ENCODE measurements at places on chromosomes 7 and 10.
A peak's percentile ranks its signal among the peaks of the same experiment; 100 is the strongest.

- no peak for DNase-seq
These were observed 71.4 kb downstream of the ELMO1 start for GRCh38 chr7:37377231-37377630.

DNA sequence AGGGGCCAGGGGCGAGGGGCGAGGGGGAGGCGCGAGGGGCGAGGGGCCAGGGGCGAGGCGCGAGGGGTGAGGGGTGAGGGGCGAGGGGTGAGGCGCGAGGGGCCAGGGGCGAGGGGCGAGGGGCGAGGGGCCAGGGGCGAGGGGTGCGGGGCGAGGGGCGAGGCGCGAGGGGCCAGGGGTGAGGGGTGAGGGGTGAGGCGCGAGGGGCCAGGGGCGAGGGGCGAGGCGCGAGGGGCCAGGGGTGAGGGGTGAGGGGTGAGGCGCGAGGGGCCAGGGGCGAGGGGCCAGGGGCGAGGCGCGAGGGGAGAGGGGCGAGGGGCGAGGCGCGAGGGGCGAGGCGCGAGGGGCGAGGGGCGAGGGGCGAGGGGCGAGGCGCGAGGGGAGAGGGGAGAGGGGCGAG is 192.3 kb downstream of the PTPRN2 start:
- no peak for DNase-seq

DNA sequence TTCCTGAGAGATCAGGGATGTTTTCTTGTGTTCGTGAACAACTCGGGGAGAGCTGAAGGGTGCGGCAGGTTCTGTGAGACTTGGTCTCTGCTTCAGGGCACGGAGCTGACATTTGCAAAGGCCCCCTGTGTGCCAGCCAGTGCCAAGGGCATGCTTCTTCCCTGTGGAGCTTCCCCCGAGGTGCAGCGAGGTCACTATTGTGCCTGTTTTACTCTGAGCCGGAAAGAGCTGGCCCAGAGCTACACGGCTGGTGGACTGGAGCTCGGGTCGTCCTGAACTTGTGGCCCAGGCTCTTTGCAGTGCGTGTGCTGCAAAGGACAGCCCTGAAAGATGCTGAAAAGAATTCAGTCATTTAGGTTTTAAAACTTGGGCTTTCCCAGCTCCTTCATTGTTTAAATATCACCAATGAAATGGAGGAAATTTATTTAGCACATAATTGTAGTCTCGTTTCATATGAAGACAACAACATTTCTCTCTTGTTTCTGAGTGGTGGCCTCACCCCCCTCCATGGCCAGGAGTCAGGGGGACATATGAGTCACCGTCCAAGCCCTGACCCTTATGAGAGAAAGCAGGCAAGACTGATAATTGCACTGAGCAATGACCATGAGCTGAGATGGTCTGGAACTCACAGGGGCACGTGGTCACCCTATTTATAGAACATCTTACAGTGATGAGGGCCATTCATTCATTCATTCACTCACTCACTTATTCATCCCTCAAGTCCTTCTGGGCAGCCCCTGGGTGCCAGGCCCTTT is 102.6 kb downstream of the PTPRE start:
- no peak for DNase-seq

GRCh38 chr7:31883761-31884164 is 186.4 kb downstream of the PDE1C start:
- no peak for DNase-seq

- no peak for DNase-seq
These were observed 73.3 kb upstream of the AGK start for GRCh38 chr7:141477865-141478264.

GRCh38 chr10:34224639-34225038 is 590.5 kb downstream of the PARD3 start:
- DNase-seq, result no peak

- DNase-seq, result no peak
These were observed 5.5 kb upstream of the DUSP5 start for GRCh38 chr10:110492069-110492822.

DNA sequence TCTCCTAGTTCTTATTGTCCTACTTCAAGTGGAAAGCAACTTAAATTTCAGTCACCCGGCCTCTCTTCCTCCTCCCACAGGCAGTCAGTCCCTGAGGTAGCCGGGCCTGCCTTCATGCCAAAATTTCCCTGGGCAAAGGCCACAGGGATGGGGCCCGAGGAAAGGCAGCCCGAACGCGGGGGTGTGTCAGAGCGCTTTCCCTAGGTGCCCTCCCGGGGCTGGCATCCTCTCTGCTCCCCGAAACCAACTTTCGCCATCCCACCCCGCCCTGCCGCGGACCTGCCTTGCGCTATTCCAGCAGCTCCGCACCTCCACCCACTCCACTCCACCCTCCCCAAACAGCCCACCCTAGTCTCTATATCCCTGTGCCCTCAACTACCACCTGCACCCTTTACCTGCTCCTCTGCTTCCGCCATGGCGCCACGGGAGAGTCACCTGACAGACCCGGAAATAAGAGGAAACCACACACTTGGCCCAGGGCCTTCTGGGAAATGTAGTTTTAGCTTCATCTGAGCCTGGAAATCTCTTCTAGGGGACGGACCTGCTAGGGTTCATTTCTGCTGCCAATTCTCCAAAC is at the start of gene VPS41:
Gene VPS41, minus strand, starts transcription at position 433 of the 577 bp plus-strand sequence. Its CDS starts 17 bp downstream, at position 416.
- peak; percentile 58 for DNase-seq

GRCh38 chr10:113644185-113645120 is 19.4 kb downstream of the NRAP start:
- DNase-seq, result no peak

GRCh38 chr10:114519306-114519669 is 115.0 kb upstream of the AFAP1L2 start:
- no peak for DNase-seq

DNA sequence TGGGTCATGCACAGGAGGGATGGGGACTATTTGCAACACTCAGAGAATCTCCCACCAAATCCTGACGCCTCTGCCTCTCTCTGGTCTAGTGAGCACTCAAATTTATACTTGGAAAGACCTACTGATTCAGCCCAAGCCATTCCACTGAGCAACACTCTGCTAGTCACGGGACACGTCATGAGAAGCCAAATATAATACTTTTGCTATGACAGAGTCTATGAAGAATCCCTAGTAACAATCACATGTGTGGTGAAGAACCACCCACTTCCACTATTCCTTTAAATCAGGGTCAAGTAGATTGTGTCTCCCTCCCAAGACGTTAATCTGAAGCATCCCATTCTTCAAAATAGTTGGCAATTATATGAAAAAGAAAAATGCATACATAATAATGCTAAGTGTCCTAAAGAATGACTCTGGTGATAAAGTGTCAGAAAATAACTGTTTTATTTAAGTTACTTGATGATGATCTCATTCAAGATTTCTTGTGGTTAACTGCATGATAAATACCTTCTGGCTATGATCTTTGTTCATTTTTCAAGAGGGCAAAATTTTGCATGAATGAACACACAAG is 28.5 kb downstream of the CHCHD3 start:
- no peak for DNase-seq

- DNase-seq, result no peak
These were observed 78.0 kb upstream of the MACROH2A2 start for GRCh38 chr10:69974551-69975155.

DNA sequence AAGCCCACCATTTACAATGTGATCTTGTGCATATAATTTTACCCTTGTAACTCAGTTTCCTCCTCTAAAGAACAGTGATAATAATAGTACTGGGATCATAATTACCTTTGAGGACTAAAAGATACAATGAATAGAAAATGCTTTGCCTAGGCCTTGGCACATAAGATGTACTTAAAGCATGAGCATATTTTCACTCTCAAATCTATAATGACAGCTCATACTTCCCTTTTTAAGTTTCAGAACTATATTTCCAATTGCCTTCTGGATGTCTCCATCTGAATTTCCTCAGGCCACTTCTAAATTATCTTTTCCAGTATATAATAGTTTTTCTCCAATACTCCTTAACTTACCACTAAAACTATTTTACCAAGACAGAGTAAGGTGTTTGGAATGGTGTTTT is 13.3 kb upstream of the ITGB8 start:
- no peak for DNase-seq

DNA sequence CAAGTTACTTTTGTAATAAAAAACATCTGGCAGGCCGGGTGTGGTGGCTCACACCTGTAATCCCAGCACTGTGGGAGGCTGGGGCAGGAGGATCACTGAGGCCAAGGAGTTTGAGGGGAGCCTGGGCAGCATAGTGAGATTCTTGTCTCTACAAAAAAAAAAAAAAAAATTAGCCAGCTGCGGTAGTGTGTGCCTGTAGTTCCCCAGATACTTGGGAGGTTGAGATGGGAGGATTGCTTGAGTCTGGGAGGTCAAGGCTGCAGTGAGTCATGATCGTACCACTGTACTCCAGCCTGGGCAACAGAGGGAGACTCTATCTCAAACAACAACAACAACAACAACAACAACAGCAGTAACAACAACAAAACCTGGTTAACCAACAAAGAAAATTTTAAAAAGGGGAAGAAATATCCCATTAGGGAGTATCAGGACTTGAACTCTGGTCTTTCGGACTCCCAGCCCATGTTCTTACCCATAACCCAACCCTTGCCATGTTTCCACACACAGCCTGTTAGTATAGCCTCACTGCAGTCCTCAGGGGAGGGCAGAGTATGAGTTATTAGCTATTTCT is 17.2 kb downstream of the PALD1 start:
- DNase-seq, result no peak

DNA sequence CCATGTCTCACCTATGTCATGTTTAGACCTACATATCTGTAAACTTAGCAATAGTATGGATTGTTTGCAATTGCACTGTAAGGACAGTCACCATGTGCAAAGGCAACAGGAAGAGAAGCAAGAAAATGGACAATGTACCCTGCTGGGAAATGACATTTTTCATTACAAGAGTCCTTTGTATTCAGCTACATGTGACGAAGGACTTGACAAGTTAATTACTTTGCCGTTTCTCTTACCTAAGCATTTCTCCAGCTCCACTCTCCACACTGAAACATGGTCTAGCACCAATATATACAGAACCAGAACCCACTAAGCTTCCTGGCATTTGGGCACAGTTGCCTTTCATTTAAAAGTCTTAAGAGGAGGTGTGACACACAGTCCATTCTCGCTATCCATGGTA is 76.6 kb upstream of the PFKP start:
- no peak for DNase-seq

GRCh38 chr10:72687035-72687434 is 4.9 kb upstream of the MCU start:
- no peak for DNase-seq

DNA sequence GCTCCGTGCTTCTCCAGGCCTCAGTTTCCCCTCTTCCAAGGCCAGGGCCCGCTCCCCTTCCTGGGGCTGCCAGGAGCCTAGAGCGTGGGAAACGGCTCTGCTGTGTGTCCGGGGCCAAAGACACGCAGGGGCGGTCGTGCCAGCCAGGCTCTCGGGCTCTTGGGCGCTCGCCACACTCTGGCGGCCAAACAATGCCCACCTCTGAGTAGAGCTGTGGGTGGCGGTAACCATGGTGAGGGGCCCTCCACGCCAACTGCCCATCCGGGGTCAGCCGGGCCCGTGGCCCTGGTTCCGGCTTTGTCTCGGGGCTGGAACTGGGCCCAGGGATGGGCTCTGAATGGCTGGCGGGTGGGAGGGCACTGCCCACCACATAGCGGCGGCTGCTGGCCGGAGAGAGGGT is 16.0 kb downstream of the GRIFIN start:
- no peak for DNase-seq

GRCh38 chr10:4588824-4589223 is 237.2 kb upstream of the AKR1E2 start:
- DNase-seq, result no peak

DNA sequence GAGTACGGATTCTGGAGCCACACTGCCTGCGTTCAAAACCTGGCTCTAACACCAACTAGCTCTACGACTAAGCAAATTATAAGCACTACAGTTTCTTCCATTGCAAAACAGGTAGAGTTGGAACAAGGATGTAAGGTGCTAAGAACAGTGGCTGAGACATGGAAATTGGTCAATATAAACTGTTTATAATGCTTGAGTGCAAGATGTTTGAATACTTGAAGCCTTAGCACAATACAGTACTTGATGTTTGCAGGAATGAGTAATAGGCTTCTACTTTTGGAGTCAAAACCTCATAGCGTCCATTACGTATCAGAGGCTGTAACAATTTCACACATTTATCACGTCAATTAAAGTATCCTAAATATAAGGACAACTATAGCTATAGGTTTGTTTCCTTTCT is 6.9 kb downstream of the NT5C2 start:
- DNase-seq, result no peak

DNA sequence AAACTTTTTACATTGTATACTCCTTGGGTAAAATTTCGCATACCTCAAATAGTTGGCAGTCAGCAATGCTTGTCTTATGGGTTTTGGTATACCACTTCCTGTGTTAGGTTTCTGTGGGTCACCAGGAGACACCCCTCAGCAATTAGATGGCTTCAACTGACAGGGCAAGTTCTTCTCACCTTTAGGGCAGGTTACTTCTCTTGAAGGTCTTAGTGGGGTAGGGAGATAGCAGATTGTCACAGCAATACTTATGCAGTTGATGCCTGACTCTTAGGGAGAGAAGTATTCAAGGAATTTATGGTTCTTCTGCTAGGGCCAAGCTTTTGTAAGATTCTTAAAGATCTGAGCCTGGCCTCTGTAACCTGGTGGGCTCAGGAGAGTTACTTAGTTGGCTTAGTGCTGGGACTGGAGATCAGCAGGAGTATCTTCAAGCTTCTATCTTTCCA is 42.9 kb downstream of the MKLN1 start:
- no peak for DNase-seq

GRCh38 chr10:31771331-31771831 is 157.2 kb downstream of the ARHGAP12 start:
- DNase-seq, result no peak

Data from stimulated activated CD8-positive, alpha-beta memory T cell treated with anti-CD3 and anti-CD28 coated beads, Interleukin-2, amount 100 ng/mL, for 48 hours (primary cell).